Endodermal cell (in vitro differentiated cells): ENCODE measurements at places on chromosomes 7 and 10. TPM values are rescaled to one million over a fixed set of nuclear protein-coding genes. Genes with fewer than 3 reads are reported as not detected.

LDB3 gene
- 0.21 to 0.63 TPM (median 0.35 TPM) in 3 replicates for total RNA-seq

ZNF117 gene
- total RNA-seq: 33.7 to 41.6 TPM (median 40.6 TPM) in 3 replicates

OGDHL gene
- 10.4 to 13.0 TPM (median 10.6 TPM) in 3 replicates for total RNA-seq

ARHGEF35 gene
- 18.4 and 18.8 TPM in 2 replicates for total RNA-seq

CLIP2 gene
- total RNA-seq: 54.2 and 57.2 TPM in 2 replicates

GPR26 gene
- total RNA-seq: not detected in 3 replicates
